ENCODE measurements at places on chromosomes 16 and 17.

GRCh38 chr17:27539794-27540317, 83.6 kb downstream of the KSR1 start:
- DNase-seq, result no peak

GRCh38 chr17:82076018-82076784, 10.6 kb upstream of the DUS1L start:
- DNase-seq, result no peak

DNA sequence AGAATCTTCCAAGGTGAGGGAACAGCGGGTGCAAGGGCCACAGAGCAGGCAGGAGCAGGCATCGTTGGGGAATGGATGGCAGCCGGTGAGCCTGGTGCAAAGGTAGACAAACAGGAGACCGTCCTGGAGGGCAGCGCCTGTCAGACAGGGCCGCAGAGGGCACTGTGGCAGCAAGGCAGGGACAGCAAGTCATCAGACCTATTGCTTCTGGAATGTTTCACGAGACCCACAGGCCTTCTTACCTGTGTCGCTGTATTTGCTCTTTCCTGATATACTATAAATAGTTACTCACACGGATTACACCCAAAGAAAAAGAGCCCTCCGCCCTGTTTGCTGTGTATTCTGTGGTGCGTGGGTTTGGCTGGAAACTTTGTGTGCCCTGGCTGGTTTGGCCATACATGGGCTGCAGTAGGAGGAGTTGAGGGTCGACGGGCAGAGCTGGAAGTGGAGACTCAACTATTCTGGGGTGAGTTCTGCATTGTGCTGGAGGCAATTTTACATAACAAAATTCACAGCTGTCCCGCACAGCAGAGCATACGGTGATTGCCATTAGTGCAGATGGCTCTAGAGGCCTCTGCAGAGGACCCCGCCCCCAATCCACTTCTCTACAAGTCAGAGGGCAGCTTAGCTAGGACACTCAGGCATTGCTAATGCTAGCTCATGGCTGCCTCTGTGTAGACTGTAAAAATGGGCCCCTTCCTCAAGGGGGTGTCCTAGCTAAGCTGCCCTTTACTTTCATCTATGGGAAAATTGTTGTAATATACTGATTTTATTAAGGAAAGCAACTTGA, 18.6 kb upstream of the POLR3E start:
- no peak for DNase-seq

- DNase-seq, result no peak
Observed at GRCh38 chr16:79001156-79001967, 599.2 kb downstream of the MAF start.

- no peak for DNase-seq
Observed at GRCh38 chr17:79246225-79247190, 171.9 kb downstream of the ENGASE start.

GRCh38 chr16:3292604-3293003, 9.3 kb downstream of the ZNF263 start:
- no peak for DNase-seq
